ENCODE measurements at places on chromosomes 13 and 19.

DNA sequence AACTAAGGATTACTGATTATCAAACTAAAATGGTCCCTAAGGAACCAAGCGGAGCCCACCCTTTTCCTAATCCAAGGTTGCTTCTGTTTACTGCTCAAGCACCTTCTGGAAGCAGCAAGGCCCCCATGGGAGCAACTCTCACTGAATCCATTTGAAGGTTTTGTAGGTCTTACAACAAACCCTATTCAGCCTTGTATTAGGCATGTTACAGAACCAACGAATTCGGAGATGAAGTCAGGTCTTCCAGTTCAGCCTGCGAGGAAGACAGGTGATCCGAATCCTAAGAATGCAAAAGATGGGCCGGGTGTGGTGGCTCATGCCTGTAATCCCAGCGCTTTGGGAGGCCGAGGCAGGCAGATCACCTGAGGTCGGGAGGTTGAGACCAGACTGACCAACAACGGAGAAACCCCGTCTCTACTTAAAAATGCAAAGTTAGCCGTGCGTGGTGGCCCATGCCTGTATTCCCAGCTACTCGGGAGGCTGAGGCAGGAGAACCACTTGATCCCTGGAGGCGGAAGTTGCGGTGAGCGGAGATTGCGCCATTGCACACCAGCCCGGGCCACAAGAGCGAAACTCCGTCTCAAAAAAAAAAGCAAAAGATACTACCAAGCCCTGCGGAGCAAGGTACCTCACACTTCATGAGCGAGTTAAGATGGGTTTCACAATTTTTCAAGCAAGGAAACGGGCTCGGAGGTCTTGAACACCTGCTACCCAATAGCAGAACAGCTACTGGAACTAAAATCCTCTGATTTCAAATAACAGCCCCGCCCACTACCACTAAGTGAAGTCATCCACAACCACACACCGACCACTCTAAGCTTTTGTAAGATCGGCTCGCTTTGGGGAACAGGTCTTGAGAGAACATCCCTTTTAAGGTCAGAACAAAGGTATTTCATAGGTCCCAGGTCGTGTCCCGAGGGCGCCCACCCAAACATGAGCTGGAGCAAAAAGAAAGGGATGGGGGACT is 609 bp downstream of the ZAR1L start:
- no peak for DNase-seq

GRCh38 chr19:57814505-57815246 is at the start of gene ZNF552:
Gene ZNF552 (minus strand): TSS chr19:57814913. CDS start chr19:57814743, 170 bp downstream.
- peak; percentile 92 for DNase-seq

DNA sequence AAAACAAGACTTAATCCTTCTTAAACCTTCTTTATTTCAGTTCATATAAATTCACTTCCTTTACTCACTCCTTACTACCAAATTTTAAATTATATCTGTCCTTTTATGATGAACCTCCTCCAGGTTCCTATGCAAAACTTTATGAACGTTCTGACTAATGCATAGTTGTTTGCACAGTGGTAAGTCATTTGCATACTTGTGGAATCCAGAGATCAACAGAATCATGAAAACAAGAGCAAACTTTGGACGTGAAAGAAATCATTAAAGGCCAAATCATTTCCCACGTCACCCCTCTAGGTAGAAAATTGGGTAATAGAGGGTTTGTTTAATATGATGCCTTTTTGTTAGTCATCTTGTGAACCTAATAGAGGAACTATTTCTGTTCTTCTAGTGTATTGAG is 32.3 kb upstream of the MYCBP2 start:
- no peak for DNase-seq

- DNase-seq: no peak
Measured at GRCh38 chr19:2282062-2282861, at the start of gene PEAK3. Gene PEAK3 (minus strand): TSS chr19:2282175. CDS start chr19:2280931, 1,244 bp downstream.

- DNase-seq: no peak
Measured at GRCh38 chr19:32020538-32020937, 324.9 kb upstream of the ZNF507 start.

- no peak for DNase-seq
Measured at GRCh38 chr13:48492096-48492440, 40.8 kb downstream of the RCBTB2 start.

DNA sequence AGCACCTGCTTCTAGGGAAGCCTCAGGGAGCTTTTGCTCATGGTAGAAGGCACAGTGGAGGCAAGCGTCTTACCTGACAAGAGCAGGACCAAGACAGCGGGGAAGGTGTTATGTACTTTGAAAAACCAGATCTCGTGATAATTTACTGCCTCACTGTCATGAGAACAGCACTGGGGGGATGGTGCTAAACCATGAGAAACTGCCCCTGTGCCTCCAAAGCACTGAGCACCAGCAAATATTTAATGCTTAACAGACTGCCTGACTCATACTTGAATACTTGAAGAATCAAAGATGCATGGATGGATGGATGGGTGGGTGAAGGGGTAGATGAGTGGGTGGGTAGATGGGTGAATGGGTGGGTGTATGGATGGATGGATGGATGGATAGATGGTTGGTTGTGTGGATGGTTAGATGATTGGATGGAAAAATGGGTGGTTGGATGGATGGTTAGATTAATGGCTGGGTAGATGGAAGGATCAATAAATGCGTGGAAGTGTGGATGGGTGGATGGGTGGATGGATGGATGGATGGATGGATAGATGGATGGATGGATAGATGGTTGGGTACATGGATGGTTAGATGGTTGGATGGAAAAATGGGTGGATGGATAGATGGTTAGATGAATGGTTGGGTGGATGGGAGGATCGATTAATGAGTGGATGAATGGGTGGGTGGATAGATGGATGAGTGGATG is 101.1 kb upstream of the IPO5 start:
- no peak for DNase-seq

DNA sequence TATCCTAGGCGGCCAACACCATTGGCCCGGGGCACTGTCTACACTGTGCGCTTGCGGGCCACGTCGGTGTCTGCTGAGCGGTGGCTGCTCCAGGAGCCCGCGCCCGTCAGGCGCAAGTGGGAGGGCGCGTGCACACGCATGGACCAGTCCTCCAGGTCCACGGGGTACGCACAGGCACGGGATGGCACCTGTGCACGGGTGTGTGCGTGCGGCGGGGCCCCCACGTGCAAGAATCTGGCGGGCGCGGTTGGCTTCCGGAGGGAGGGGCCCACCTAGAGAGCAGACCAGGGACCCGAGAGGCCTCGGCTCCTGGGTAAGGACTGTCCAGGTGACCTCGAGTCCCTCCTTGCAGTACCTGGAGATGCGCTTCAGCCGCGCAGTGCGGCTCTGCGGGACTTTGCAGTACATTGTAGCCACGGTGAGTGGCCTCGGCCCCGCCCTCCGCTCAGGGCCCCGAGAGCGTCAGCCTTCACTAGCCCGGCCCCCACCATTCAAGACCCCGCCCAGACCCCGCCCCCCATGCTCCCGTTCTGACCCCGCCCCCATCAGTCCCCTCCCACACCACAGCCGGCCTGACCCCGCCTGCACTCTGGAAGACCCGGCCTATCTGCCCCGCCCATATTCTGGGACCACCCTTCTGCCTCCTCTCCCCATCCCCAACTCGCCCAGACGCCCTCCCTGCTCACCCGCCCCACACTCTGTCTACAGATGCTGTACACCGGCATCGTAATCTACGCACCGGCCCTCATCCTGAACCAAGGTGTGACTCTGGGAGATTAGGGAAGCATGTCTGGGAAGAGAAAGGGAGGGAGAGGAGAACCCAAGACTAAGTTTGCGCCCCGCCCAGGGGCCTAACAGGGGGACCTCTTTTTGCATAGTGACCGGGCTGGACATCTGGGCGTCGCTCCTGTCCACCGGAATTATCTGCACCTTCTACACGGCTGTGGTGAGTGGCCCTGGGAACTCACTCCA is 2.3 kb downstream of the SLC5A5 start:
- peak; percentile 25 for DNase-seq

DNA sequence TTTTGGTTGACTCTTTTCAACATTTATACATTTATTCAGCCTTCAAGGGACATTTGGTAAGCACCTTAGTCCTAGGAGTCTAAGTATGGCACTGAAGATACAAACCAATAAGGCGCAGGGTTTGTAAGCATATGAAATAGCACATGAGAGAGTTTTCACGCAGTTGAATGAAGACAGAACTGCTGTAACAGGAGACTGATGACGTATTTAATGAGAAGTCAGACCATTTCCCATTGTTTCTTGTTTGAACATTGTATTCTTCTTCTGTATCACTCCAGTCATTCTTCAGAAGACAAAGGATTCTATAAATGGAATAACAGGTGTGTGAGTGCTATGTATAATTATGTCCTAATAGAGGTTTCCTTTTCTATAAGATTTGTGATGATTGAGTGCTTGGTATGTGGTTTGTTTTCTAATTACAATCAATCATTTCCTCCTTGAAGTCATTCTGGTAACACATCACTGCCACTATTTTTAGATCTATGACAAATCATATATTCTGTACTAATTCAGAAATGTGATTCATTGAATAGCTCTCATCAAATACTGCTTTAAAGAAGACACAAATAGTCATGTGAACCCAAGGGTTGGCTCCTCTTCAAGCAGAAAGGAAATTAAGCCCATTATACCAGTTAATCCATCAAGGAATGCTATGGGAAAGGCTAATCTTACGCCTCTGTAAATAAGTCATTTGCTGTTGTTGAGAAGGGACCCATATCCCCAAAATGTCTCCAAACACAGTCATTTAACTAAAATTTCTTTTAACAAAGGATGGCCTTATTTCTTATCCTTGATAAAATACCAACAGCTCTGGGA is 222.8 kb upstream of the NBEA start:
- peak; percentile 47 for DNase-seq

GRCh38 chr13:25222740-25223139 is 50.7 kb upstream of the AMER2 start:
- no peak for DNase-seq

GRCh38 chr19:32458500-32459123 is 53.0 kb downstream of the DPY19L3 start:
- DNase-seq: no peak

GRCh38 chr13:91609353-91609752 is 210.9 kb downstream of the GPC5 start:
- no peak for DNase-seq

DNA sequence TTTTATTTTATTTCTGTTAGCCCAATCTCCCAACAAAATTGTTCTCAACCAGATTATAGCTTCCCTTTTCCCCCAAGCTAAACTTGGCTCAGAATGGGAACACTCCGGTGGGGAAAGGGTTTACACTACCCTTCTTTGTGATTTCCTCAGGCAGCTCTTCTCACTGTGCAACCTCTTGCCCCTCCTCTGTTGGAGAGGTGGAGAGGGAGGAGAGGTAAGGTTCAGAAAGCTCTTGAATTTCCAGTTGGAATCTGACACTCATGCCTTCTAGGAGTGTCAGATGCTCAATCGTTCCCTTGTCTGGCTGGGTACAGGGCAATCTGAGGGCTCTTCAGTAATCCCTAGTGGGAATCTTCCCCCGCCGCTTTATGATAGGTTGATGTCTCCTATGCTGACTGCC is 486.1 kb upstream of the KLF12 start:
- no peak for DNase-seq

DNA sequence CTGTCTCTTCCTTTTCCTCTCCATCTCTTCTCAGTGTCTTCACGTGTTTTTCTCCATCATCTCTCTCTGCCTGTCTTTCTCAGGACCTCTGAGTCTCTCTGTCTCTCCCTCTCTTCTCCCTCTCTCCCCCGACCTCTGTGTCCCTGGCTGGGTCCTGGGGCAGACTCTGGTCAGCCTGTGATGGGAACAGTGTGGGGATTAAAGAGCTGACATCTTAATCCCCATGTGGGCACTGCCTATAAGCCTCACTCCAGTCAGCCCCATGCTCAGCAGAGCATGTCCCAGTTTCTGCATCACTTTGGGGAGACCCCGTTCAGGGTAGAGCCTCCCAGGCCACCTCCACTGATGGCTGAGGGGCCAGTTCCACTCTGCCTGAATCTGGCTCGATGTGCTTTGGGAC is 16.2 kb downstream of the EGLN2 start:
- DNase-seq: no peak

- peak; percentile 33 for DNase-seq
Measured at GRCh38 chr13:110126391-110126961, 180.5 kb downstream of the COL4A1 start.
